Activated T-helper 2 cell treated with anti-CD3 and anti-CD28 coated beads, Interferon-gamma antibody, Interleukin-2, Interleukin-4, amounts not matched to agents 10 μg/mL and 5 μg/mL and 100 μg/mL, durations not matched to agents 14 hours and 24 hours and 36 hours (primary cell): ENCODE measurements at places on chromosomes 3 and 15. TPM values are rescaled to one million over a fixed set of nuclear protein-coding genes. Genes with fewer than 3 reads are reported as not detected.

PRSS50 gene
- not detected in 2 replicates for total RNA-seq

ABHD14A gene
- total RNA-seq, result 13.5 and 15.9 TPM in 2 replicates

RBP2 gene
- total RNA-seq, result not detected in 2 replicates

CAND2 gene
- 1.1 and 2.0 TPM in 2 replicates for total RNA-seq

OCA2 gene
- not detected in 2 replicates for total RNA-seq

DNA sequence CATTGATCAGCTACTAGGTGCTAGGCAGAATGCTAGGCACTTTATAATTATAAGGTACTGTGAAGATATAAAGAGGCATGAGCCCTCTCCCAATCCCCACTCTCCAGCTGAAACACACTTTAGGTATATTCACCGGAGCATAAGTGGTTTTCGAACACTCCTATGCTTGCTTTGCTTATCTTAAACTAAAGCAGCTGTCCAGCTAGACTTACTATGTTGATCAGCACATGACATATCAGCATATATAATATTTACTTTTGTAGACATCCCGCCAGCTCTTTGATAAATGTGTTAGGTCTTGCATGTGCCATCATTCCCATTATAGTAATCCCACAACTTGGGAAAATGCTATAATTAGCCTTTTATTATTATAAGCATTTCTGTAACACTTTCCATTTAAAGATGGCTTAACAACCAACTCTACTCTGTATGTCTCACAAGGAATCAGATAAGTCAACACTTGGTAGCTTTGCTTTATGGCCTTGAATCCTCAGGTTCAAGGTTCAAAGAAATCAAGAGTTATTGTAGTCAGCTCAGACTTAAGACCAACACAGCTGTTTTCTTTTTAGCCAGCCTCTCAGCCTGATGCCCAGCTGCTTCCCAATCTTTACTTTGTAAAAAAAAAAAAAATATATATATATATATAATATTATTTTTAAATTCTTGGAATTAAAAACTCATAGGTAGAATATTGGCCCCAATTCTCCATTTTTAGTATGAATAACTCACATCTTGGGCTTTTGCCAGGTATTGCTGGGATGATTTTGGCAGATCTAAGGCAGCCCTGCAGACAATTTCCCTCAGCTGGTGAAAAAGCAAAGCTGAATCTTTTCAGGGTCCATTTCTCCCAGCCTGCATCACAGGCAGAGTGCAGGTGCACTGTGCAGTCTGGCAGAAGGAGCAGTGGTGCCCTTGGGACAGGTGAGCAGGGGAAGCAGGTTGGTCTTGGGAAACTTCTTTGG lies 104.2 kb downstream of the THRB start:
- H3K27me3 ChIP-seq, result no peaks in the 10 kb centered on the region
- no peaks in the 10 kb centered on the region for H3K36me3 ChIP-seq
- no peak overlapping the region for H3K27ac ChIP-seq
- H3K4me3 ChIP-seq, result no peak overlapping the region

GRCh38 chr15:59210186-59210585 lies 3.5 kb downstream of the LDHAL6B start:
- peaks cover 41% of the 10 kb centered on the region for H3K36me3 ChIP-seq
- H3K4me3 ChIP-seq, result no peak overlapping the region
- no peak overlapping the region for H3K27ac ChIP-seq
- peaks cover 5% of the 10 kb centered on the region for H3K4me1 ChIP-seq

GRCh38 chr15:77816983-77817382 lies 184.3 kb upstream of the LINGO1 start:
- H3K4me1 ChIP-seq, result no peaks in the 10 kb centered on the region
- H3K36me3 ChIP-seq, result no peaks in the 10 kb centered on the region
- no peak for DNase-seq
- no peak overlapping the region for H3K27ac ChIP-seq
- no peak overlapping the region for H3K4me3 ChIP-seq

DNA sequence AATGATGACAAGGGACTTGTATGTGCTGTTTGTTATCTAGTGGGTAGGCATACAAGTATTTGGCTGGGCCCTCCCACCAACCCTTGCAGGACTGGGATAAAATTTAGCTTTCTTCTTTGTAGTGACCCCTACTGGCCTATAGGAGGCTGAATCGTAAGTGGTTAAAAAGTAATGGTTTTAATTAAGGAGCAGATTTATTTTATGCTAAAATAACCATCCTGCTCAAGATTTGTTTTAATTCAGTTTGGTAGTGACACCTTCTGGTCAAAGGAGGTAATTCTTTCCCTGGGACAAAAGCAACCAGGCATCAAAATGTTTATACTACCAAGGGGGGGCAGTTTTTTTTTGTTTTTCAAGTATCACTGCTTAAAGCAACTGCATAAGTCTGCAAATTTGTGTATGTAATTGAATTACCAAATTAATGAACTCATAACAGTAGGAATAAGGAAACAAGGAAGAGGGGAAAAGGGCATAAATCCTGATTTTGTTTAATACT lies 70.7 kb downstream of the TOP2B start:
- no peaks in the 10 kb centered on the region for H3K4me1 ChIP-seq
- H3K4me3 ChIP-seq, result no peak overlapping the region
- no peak overlapping the region for H3K27ac ChIP-seq
- no peak for DNase-seq

DNA sequence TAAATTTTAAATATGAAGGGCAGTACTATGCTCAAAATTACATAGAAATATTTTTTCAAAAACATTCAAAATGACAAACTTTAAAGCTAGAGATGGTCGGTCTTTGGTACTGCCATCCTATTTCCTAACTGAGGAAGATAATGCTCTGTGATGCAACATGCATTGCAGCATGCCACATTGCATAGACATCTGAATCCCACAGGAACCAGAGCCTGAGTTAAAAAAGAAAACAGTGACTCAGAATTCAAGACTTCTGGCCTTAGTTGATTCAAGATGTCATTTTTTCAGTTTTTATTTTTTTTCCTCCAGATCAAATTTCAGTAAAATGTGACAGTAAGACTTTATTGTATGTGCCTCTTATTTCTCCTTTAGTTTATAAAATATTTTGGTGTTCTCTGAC lies 33.1 kb downstream of the TP63 start:
- H3K27ac ChIP-seq, result no peak overlapping the region
- H3K4me1 ChIP-seq, result peaks cover 6% of the 10 kb centered on the region
- no peaks in the 10 kb centered on the region for H3K27me3 ChIP-seq
- no peak for DNase-seq
- H3K4me3 ChIP-seq, result no peak overlapping the region
- H3K36me3 ChIP-seq, result no peaks in the 10 kb centered on the region

DNA sequence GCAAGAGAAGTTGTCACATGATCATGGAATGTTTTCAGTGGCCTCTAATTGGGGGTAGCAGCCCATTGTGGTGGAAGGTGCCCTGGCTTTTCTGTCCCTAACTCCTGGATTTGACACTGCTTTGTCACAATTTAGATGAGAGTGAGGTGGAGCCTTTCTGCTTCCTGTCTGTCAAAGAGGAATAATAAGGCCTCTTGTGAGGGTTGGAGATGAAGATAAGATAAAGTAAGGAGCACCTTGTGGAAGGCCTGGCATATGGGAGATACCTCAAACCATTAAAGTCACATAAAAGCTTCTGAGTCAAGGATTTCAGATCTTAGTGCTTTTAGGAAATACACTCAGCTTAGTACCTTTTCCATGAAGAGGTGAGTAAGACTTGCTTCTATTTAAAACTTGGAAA lies 172.6 kb upstream of the FAM3D start:
- no peak for DNase-seq
- H3K4me3 ChIP-seq, result no peak overlapping the region
- H3K27ac ChIP-seq, result no peak overlapping the region
- peaks cover 9% of the 10 kb centered on the region for H3K27me3 ChIP-seq
- H3K36me3 ChIP-seq, result no peaks in the 10 kb centered on the region

DNA sequence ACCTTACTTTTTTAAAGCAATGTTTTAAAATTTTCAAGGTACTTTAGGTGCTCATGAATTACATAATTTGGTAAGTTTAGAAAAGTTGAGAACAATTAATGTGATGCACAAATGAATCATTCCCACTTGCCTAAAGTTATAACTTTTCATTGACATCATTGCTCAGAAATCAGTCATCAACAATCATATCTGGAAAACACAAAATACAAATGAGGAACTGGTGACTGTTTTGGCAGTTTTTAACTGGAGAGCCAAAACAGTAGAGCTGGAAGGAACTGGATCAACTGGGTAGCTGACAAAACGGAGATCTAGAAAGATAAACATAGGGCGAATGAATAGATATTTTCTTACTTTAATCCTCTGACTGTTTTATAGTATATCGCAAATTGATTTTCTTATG lies 767.1 kb downstream of the IGSF11 start:
- no peak overlapping the region for H3K4me3 ChIP-seq
- H3K27me3 ChIP-seq, result no peaks in the 10 kb centered on the region
- H3K4me1 ChIP-seq, result no peaks in the 10 kb centered on the region
- DNase-seq, result no peak
- H3K36me3 ChIP-seq, result no peaks in the 10 kb centered on the region

DNA sequence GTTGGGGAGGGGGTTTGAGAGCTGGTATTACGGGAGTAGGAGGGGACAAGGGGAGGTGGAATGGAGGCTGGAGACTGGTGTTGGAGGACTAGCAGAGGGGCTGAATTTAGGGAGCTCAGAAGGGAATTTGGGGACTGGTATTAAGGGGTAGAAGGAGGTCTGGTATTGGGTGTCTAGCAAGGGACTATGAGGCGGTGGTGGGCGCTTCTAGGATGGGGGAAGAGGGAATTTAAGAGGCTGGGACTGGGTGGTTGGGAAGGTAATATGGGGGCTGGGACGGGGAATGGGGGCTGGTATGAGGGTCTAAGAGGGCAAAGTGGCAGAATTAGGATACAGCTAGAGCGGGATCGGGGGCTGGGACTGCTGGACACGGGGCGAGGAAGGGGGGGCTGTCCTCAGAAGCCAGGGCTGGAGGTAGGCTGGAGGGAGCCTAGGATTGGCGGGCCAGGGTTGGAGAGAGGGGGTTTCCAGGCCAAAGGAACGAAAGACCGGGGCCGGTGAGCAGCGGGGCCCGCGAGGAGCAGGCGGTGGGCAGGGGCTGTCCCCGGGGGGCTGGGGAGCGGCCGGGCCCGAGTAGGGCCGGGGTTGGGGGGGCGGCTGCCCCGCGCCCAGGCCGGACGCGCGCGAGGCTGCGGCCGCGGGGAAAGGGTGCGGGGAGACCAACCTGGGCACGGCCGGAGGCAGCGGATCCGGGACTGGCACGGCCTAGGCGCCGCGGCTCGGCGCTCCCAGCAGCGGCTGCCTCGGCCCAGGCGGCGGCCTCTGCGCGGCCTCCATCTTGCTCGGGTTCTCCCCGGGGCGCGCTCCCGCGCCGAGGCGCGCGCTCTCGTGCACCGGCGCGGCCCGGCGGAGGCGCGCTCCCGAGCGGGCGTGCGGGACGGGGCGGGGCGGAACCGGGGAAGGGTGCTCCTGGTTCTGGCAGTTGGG lies at the start of gene LHFPL4:
Gene LHFPL4 (minus strand): TSS at position 802 of the 927 bp plus-strand sequence. CDS start 1,143 bp downstream, outside the sequence.
- DNase-seq, result no peak
- H3K4me1 ChIP-seq, result no peaks in the 10 kb centered on the region
- no peaks in the 10 kb centered on the region for H3K36me3 ChIP-seq

GRCh38 chr15:72953306-72953705 lies 99.0 kb upstream of the NEO1 start:
- no peak overlapping the region for H3K27ac ChIP-seq
- H3K4me1 ChIP-seq, result no peaks in the 10 kb centered on the region
- no peak for DNase-seq
- H3K27me3 ChIP-seq, result peaks cover 5% of the 10 kb centered on the region
- H3K4me3 ChIP-seq, result no peak overlapping the region
- no peaks in the 10 kb centered on the region for H3K36me3 ChIP-seq

GRCh38 chr3:95312650-95313049 lies 1249.8 kb downstream of the NSUN3 start:
- H3K4me1 ChIP-seq, result no peaks in the 10 kb centered on the region
- H3K27ac ChIP-seq, result no peak overlapping the region
- H3K27me3 ChIP-seq, result no peaks in the 10 kb centered on the region

- peak overlapping the region; percentile 99 for H3K27ac ChIP-seq
- peak; percentile 14 for DNase-seq
- peaks cover 14% of the 10 kb centered on the region for H3K36me3 ChIP-seq
- H3K4me3 ChIP-seq, result peak overlapping the region; percentile 77
- H3K4me1 ChIP-seq, result peaks cover 75% of the 10 kb centered on the region
Measured at GRCh38 chr3:32432045-32432710, 40.5 kb downstream of the CMTM7 start.

DNA sequence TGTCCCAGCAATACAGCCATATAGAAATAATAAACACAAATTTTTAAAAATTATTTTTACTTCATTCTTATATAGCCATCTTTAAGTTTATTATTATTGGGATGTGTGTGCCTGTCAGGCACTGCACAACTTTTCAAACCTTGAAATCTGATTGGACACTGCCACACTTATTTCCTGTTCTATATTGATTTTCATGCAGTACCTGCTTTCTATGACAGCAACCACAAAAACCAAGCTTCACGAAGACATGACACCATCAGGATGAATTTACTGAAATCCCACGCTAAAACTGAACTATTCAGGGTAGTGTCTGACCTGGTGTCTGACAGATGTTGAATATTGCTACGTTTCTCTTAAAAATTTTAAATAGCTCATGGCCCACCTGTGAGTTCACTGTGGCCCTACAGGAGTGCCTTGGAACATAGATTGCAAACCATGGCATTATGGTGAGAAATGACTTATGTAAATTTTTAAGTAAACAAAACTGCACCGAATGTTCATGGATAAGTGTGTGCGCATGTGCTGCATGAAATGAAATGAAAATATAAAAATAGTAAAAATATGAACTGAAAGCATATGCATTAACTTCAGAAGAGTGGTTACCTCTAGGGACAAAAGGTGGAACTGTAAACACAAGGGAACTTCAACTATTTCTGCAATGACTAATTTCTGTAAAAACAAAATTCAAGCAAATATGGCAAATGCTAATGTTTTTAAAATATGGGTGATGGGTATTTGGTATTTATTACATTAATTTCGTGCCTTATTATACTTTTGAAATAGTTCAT lies 152.3 kb downstream of the ZBTB20 start:
- no peaks in the 10 kb centered on the region for H3K36me3 ChIP-seq
- H3K4me3 ChIP-seq, result no peak overlapping the region
- DNase-seq, result no peak
- no peaks in the 10 kb centered on the region for H3K27me3 ChIP-seq
- no peaks in the 10 kb centered on the region for H3K4me1 ChIP-seq

DNA sequence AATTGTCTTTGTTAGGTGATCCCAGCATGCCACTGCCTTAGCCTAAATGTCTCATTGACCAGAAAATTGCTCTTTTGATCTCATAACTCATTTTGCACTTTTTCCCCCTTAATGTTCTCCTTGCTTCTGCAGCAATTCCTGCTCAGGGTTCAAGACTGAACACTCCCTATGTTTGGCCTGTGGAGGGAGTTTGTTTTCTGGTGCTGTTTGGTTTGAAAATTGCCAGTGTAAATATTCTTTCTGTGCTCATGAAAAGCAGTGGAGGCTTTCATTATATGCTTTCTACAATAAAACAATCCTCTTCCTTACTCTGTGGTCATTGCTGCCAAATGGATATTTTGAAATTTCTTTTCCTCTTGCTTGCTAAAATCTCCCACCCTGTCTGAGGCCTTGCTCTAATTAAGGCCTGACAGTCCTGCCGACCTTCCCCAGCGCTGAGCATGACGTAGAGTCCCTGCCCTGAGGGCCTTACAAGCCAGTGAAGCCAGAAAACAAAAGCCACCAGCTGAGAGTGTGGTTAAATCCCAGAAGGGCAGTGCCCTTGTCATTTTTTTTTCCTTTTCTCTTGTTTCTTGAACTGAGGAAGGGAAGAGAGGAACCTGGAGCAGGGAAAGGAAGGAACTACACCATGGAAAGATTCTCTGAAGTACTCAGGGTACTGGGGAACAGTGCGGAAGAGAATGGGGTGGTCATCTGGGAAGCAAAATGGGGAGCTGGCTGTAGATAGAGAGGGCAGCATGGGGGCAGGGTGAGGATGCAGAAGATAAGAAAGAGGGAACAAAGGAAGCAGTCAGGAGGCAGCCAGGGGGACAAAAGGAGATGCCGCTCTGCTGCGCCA lies 24.8 kb downstream of the ZBTB38 start:
- DNase-seq, result no peak
- peaks cover 5% of the 10 kb centered on the region for H3K36me3 ChIP-seq
- H3K27ac ChIP-seq, result no peak overlapping the region
- peaks cover 20% of the 10 kb centered on the region for H3K4me1 ChIP-seq
- no peak overlapping the region for H3K4me3 ChIP-seq
